DMS79 (cell line): ENCODE measurements at places on chromosomes 3 and 15.
A peak's percentile ranks its signal among the peaks of the same experiment; 100 is the strongest.

DNA sequence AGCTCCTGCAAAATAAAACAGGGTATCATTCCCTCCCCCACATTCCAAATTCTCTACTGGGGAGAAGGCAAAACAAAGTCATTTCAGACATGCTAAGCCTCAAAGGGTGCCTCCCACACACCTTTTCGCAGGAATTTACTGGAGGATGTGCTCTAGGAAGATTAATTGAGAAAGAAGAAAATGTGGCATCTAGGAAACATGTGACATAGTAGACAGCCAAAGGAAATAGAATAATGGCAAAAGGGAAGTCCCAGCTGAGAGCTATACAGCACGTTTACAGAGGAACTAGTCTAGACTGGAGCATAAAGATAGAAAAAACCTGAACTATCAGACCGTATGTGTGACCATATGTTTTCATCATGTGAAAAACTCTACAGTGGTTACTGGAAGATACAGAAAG lies 58.8 kb upstream of the MELTF start:
- no peak for DNase-seq

- DNase-seq = peak; percentile 66
These were observed 53.1 kb downstream of the BOC start for GRCh38 chr3:113264283-113265131.

DNA sequence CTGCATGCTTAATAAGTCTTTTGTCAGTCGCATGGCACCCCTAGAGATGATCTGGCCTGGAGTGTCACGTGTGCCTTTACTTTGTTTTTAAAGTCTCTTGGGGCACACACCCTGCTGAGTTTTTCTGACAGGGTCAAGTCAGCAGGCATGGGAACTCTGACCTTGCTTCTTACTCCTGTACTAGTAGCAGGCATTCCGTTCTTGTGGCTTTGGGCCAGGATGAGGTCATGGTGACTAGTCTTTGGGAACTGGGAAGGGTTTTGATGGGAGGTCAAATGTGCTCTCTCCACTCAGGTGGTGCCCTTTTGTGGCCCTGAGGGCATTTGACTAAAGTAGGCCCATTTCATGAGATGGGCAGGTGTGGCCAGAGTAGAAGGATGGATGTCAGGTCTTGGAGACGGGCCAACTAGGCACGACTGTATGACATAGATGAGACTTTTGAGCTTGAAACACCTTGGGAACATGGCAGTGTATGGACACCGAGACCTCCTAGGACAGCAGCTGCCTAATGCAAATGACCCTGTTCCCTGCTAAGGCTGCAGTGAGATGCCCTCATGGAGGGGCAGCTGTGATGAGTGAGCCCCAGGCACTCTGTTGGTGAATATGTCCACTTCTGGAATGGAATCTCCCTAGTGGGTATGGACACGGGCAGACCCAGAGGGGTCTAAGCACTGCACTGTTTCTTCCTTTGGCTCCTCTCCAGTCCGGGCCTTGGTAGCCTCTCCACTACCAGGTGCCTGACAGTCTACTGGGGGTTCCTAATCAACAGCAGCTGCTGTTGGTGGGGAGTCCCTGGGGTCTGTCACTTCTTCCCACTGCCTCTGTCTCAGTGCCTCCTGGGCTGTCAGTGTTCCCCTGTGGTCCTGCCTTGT lies 16.4 kb downstream of the SRPRB start:
- no peak for DNase-seq

DNA sequence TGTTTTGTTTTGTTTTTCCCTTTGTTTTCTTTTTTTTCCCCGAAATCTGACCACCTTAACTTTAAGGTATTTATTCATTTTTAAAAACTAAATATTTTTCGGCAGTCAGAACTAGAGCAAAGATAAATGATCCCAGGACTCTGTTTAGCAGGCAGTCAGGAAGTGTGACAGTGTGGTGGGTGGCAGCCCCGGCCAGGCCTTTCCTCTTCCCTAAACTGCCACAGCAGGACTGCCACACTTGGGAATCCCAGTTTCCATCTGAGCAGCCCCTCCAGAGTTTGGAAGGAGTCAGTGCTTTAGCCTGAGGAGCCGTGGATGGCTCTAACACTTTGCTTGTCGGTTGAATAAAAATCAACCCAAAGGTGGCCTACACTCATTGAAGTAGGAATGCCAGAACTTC lies 6.9 kb downstream of the CCRL2 start:
- DNase-seq = no peak

GRCh38 chr3:165742351-165742750 lies 94.9 kb downstream of the BCHE start:
- DNase-seq = no peak

DNA sequence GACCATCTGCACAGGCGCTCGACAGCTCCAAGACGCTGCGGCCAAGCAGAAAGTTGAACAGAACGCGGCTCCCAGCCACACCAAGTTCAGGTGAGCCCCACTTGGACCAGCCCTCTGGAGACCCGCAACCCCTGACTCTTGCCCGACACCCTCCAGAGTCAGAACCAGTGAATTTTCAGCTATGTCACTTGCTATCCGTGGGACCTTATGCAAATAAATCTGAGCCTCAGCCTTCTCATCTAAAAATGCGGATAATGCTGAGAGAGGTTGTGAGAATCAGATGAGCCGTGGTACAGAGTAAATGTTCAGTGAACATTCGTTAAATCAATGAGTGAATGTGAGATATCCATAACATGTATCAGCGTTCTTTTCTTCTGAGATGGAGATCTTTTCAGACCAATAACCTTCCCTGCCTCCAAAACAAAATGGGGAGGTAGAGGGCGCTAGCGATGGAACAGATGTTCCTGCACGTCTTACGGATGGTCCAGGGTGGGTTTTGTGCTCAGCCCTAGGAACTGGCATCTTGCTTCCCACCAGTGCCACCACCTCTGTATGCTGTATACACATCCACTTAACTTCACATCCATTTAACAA lies 524 bp downstream of the MRPS11 start:
- DNase-seq = no peak

DNA sequence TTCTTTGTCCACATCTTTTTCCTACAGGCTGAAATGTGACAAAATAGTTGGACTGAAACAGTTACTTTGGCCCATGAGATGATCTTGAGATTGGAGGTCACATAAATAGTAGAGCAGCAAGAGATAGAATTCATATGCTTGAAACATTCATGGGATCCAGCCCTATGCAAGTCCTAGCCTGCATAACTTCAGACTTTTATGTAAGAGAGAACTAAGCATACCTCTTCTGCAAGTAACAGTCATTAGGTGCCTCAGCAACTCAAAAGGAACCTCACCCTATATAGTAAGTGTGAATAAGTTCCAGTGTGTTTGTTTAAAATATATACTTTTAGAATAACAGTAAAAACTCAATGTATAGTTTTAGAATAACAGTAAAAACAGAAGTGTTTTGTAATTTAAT lies 138.0 kb upstream of the P2RY1 start:
- DNase-seq = no peak

- no peak for DNase-seq
These were observed 76.6 kb upstream of the CPOX start for GRCh38 chr3:98670020-98670419.

GRCh38 chr15:36356466-36356865 lies 223.0 kb upstream of the CDIN1 start:
- DNase-seq = no peak

- DNase-seq = peak; percentile 29
These were observed 38.8 kb upstream of the PLXND1 start for GRCh38 chr3:129645286-129645685.

GRCh38 chr3:160291909-160292299 lies 66.7 kb downstream of the C3orf80 start:
- no peak for DNase-seq

- no peak for DNase-seq
These were observed 37.9 kb downstream of the RAB6B start for GRCh38 chr3:133857767-133858166.

DNA sequence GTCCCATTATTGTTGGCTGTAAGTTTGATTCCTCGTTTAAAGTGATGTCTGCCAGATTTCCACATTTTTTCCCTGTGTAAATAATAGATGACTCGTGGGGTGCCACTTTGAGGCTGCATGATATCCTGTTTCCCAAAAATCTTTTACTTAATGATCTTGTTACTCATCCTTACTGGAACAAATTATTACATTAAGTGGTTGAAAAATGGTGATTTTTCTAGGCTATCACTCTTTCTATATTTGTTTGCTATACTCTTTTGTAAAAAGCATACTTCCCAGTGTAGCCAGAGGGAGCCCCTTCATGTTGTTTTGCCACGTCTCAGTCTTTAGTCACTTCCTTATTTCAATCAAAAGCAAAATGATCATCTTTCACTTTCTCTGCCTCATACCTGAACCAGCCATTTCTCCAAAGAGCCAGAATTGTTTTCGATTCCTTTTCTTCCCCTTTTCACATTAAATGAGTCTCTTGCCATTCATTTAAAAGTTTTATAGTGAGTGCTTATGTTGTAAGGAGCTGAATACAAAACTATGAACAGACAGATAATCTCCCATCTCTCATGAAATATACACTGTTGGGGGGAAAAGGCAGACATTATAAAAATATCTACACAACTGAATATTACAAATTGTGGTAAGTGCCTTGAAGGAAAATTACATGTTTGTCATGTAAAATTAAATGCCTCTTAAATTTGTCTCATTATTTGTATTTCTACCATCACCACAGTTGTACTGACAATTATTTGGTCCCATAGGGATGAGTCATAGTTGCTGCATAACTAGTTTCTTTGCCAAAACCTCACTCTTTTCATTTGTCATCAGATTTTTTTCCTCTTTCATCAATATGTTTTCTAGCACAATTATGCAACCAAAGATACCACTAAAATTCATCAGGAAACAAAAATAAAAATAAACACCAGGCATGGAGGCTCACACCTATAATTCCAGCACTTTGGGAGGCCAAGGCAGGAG lies 41.5 kb downstream of the ADGRG7 start:
- no peak for DNase-seq

- DNase-seq = no peak
These were observed 84.2 kb upstream of the ZNF280D start for GRCh38 chr15:56817321-56818080.

DNA sequence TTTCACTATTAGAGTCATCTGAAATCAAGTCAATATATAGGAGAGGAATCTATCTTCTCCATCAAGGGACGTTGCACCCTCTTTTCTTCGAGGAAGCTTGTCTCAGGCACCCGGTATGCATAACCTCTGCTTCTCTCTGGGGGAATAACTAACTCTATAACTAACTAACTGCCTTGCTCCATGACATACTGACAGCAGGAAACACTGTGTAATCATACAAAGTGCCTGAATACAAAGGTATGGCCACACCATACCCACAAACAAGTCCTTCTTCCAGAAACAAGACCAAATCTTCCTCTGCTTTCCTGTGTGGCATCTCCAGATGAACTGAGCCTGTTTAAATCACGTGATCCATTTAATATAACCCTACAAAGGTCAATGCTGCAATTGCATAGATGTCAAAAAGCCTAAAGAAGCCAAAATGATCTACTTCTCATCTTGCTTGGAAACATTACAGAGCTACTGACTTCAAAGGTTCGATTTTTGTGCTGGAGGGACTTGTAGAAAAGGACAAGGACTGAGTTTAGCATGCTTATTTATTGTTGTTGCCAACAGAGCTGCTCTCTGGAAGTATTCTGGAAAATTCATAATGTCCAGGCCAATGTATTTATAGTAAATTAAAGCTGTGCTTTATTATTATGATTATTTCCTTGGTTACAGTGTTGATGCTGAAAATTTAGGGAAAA lies 380.5 kb downstream of the FOXP1 start:
- DNase-seq = no peak

DNA sequence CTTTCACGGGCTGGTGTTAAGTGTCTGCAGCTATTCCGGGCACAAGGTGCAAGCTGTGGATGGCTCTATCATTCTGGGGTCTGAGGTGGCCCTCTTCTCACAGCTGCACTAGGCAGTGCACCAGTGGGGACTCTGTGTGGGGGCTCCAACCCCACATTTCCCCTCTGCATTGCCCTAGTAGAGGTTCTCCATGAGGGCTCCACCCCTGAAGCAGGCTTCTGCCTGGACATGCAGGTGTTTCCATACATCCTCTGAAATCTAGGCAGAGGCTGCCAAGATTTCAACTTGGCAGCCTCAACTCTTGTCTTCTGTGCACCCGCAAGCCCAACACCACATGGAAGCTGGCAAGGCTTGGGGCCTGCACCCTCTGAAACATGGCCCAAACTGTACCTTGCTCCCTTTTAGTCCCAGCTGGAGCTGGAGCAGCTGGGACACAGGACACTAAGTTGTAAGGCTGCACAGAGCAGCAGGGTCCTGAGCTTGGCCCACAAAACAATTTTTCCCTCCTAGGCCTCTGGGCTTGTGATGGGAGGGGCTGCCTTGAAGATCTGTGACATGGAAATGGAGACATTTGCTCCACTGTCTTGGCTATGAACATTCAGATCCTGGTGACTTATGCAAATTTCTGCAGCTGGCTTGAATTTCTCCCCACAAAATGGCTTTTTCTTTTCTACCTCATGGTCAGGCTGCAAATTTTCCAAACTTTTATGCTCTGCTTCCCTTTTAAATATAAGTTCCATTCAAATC lies 6.0 kb upstream of the RPL39L start:
- DNase-seq = no peak

DNA sequence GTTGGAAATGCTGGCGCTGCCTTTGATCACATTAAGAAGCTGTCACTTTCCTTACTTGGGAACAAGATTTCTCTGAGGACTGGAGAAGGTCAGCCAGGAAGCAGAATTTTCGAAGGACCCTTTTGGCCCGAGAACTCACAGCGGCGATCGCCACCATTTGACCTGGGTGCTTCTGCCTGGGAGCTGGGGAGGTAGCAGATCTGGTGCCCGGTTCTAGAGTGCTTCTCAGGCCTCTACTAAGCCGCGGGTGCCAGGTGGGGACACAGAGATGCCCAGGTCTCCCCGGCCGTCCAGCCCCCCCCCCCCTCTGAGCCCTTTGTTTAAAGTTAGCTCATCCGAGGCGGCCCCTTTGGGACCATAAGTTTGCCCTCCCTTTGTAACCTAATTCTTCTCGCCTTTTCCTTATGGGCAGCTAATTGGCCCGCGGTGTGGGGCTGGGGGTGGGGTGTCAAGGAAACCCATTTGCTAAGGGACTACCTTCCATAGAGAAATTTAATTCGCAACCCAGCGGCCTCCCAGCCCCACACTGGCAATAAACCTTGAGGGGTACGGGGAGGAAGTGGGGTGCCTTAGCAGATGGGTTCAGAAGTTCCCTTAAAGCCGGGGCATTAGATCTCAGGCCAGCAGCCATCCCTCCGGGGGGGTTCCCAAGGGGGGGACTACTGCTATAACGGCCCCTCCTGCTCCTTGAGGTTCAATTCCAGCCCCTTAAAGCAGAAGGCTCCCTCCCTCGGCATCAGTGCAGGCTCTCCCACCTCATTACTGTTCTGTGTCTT lies 1.9 kb downstream of the GATA2 start:
- no peak for DNase-seq

- no peak for DNase-seq
These were observed 15.8 kb upstream of the ABHD17C start for GRCh38 chr15:80679167-80679803.

DNA sequence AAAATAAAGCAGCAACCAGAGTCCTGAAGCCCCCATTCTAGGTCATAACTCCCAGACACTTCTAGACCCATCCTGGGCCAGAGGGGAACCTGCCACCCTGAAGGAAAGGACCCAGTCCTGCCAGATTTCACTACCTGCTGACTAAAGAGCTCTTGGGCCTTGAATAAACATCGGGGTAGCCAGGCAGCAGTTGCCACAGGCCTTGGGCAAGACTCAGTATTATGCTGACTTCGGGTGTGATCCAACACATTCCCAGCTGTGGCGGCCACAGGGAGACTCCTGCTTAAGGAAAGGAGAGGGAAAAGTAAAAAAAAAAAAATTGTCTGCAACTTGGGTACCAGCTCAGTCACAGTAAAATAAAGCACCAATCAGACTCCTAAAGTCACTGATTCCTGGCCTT lies 23.8 kb downstream of the NEDD4 start:
- no peak for DNase-seq

- DNase-seq = no peak
These were observed 411.9 kb upstream of the CCDC54 start for GRCh38 chr3:106965307-106965706.
